ENCODE measurements at places on chromosomes 13 and 19.

- no peak for DNase-seq
Observed at GRCh38 chr13:59360916-59361315, 802.8 kb downstream of the DIAPH3 start.

DNA sequence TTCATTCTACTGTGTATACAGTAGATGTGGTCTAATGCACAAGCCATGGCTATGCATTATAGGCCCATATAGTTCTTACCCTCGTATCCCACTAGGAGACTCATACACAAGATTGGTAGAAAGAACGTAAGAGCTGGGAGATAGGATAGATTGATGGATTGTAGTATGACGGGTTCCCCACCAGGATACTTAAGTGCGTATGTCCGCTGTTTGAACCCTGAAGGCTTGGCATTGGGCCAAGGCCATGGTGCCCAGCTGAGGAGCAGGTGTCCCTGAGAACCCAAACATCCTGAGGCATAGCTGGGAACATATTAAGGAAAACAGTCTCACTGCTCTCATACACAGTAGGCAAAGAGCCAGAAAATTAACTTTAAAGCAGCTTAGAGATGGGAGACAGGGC lies 617.5 kb upstream of the KLF12 start:
- DNase-seq = no peak

GRCh38 chr19:15340086-15340485 lies 7.7 kb upstream of the BRD4 start:
- no peak for DNase-seq

DNA sequence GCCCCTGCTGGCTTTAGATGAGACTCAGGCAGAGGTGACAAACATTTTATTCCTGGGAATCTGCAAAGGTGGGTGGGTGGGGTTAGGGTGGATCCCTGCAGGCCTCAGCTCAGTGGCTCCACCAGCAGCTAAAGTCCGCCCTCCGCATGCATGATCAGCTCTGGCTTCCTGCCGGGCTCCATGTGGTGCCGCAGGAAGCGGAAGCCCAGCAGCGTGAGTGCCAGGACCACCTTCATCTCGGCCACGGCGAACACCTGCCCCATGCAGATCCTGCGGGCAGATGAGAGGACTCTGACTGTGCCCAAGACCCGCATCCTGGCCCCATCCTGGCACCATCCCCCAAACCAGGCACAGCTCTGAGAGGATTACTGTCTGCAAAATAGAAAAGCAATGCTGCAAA lies 26.3 kb downstream of the CYP4F2 start:
- no peak for DNase-seq

DNA sequence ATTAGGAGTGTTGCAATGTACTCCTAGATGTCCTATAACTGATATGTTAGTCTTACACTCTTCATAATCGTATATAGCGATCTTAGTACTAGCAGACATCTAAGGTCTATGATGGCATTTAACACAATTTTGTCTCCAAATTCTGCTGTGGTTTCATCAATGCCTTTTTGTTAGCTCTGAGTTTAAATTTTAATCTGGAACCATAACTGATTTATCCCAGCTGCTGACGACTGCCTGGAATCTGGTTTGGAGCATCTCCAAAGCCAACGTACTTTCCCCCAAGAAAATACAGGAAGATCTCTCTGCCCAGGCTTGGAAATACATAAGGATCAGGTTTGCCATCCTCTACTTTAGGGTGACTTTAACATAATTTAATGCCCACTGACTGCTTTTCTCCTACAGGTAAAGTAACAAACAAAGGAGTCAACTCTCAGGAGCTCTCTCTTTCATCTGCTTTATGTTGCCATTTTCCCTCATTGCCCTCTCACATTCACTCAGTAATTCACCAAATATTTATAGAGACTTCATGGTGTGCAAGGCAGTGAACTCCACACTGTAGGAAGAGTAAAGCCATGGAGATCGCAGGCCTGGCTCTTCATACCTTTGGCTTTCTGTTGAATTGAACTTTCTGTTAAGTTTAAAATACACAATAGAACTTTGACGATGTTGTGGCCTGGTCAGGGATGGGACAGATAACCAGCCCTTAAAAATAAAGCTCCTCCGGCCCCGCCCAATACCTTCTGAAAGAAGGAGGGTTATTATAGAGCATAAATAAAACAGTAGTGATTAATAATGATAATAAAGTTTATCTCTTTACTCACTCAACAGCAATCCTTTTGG lies 23.3 kb upstream of the SPART start:
- no peak for DNase-seq

GRCh38 chr19:45250832-45251451 lies at the start of gene MARK4:
MARK4 (plus strand) TSS chr19:45251271; CDS start chr19:45251589, 318 bp downstream.
- DNase-seq = peak; percentile 48
